ENCODE measurements at places on chromosomes 2 and 18. TPM values are rescaled to one million over a fixed set of nuclear protein-coding genes. Genes with fewer than 3 reads are reported as not detected.

- no peak for DNase-seq
These were observed 90.5 kb downstream of the INHBB start for GRCh38 chr2:120436460-120436739.

GRCh38 chr2:227796045-227796711 lies 17.5 kb upstream of the CCL20 start:
- no peak for DNase-seq

- no peak for DNase-seq
These were observed 94.2 kb downstream of the LRRC30 start for GRCh38 chr18:7325126-7325430.

DNA sequence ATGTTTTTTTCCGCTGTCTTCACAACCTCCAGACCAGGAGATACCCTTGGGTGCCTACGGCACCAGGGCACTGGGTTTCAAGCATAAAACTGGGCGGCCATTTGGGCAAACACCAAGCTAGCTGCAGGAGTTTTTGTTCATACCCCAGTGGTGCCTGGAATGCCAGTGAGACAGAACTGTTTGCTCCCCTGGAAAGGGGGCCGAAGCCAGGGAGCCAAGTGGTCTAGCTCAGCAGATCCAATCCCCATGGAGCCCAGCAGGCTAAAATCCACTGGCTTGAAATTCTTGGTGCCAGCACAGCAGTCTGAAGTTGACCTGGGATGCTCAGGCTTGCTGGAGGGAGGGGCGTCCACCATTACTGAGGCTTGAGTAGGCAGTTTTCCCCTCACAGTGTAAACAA lies 265.3 kb upstream of the ZEB2 start:
- no peak for DNase-seq

DNA sequence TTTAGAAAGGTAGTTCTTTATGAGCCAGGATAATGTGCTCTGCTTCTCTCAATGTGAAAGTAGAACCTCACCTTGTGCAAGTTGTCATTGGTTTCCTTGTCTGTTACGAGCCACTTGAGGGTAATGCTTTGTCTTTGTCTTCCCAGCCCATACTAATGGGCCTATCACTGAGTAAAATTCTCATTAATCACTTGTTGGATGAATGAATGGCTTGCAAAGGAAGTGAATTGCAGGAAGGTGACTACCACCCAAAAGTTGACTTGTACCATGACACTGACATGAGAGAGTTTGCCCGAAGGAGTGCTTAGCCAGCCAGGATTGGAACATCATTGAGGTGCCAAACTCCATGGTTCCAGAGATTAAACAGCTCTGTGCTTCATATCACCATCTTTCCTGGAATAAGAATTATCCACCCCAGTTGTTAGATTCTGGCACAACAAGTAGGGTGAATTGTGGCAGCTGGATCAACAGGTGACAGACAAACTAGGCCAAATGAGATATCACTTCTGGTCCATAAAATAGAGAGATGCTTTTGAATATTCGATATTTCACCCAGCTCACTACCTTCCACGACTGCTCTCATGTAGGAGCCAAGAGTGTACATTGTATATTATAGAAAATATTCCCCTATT lies 20.5 kb upstream of the CD28 start:
- no peak for DNase-seq

The NOSTRIN gene
- total RNA-seq: 7.2 TPM

The RBMS1 gene
- total RNA-seq: 67.7 TPM
